Fibroblast of skin of scalp (primary cell): ENCODE measurements at places on chromosomes 6 and 20.

- no peak for DNase-seq
Measured at GRCh38 chr20:59701236-59701635, 96.9 kb downstream of the PHACTR3 start.

DNA sequence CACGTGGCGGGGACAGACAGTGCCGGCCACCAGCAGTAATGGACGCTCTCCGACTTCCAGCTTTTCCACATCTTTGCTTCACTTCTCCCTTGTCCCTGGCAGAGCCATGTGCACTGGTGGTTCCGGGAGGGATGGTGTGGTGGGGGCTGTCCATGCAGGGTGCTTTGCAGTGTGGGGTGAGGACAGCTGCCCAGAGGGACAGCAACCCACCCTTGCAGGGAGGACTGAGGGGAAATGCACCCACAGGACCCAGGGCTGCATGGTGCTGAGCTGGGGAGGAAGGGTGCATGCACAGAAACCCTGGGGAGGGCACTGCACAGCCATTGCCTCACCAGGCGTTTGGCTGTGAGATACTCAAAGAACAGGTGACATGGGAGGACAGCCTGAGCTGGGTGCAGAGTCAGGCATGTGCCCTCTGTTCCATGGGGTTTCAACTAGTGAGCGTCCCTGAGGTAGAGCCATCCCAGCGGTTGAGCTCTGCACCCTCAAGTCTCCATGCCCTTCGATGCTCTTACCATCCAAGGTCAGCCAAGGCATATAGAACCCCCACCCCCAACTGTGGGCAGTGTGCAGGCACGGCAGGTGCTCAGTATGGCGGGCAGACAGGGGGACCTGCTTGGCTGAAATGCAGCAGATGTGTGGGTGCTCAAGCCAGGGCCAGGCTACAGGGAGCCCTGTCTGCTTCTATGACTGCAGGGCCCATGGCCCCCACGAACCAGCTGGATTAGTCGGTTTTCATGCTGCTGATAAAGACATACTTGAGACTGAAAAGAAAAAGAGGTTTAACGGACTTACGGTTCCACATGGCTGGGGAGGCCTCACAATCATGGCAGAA, 239.7 kb downstream of the TTLL2 start:
- DNase-seq: no peak

DNA sequence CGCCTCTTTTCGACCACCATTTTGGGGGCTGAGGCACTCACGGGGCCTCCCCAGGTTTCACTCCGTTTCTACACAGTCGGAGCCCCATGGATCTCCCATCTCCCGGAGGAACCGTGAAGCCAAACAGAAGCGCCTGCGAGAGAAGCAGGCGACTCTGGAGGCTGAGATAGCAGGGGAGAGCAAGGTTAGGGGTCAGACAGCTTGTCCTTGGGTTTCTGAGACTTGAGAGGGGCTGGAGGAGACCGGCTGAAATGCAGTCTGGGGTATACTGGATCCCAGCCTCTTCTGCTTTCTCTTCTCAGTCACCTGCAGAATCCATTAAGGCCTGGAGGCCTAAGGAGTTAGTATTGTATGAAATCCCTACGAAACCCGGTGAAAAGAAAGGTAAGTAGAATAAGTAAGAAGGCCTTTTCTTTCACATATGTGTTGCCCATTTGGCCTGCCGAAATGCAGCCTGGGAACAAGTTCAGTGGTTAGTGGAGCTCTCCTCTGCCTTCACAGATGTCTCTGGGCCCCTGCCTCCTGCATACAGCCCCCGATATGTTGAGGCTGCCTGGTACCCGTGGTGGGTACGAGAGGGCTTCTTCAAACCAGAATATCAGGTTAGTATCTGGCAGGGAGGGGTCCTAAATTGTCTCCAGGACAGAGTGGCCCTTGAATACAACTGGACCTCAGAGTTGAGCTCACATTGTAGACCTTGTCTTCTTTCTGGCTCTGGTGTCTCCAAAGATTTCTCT, 984 bp downstream of the VARS2 start:
- no peak for DNase-seq

GRCh38 chr20:12409501-12409900, 491.8 kb downstream of the BTBD3 start:
- DNase-seq: no peak

- no peak for DNase-seq
Measured at GRCh38 chr20:23520185-23520584, 29.3 kb downstream of the CST8 start.

- no peak for DNase-seq
Measured at GRCh38 chr6:167574431-167575151, 249.7 kb downstream of the TTLL2 start.

DNA sequence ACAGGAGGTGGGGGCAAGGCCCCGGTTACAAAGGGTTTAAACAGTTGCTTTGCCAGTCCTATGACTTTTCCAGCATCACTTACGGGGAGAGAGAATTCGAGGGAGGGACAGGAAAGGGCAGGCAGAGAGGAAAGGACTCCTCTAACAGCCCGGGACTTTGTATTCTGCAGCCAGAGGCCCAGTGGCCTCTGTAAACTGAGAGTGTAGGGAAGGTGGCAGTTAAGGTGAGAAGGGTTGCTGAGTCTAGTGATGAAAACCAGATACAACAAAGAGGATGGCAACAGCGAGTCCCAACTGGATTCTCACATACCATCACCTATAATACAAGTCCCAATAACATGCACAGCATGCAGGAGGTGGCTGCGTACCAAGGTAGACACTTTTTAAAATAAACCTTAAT, 13.5 kb downstream of the PLAGL2 start:
- DNase-seq: no peak
